KBM-7 (cell line): ENCODE measurements at places on chromosomes 6 and 20.

GRCh38 chr20:21124190-21124589 lies 1.7 kb upstream of the KIZ start:
- no peak for DNase-seq

DNA sequence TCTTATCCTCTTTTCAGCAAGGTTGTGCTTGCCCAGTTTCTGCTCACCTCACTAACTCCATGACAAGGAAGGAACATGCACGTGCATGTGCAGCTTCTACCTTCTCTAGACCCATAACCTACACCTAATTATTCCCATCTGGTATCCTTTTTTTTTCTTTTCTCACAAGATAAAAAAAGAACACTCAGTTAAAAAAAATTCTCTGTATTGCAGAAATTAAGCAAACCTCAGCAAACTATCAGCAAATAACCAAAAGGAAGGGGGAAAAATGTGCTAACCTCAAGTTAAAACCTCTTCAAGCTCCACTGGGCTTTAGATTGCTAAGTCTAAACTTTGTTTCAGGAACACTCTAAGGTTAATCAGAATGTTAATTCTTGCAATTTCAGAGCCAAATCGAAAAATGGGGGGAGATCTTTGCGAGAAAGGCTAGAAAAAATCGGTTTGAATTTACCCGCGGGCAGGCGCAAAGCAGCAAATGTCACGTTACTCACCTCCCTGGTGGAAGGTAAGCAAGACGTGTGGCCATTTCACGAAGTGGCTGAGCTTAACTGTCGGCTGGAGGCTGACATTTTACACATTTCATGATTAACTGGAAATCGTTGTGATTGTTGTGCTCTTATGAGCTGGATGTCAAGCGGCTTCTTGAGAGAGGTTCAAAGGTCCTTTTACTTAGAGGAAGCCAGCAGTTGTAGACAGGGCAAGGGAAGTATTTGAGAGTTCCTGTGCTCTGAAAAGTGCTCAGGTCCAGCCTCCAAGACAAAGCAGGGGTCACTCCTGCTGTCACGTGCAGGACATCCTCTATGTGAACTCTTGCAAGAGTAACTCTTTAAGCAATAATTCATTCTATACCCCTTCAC lies 19.1 kb downstream of the TFAP2B start:
- DNase-seq: no peak

GRCh38 chr6:85483846-85484245 lies 34.0 kb downstream of the NT5E start:
- DNase-seq: no peak

GRCh38 chr20:25070821-25071473 lies 11.0 kb downstream of the VSX1 start:
- no peak for DNase-seq

DNA sequence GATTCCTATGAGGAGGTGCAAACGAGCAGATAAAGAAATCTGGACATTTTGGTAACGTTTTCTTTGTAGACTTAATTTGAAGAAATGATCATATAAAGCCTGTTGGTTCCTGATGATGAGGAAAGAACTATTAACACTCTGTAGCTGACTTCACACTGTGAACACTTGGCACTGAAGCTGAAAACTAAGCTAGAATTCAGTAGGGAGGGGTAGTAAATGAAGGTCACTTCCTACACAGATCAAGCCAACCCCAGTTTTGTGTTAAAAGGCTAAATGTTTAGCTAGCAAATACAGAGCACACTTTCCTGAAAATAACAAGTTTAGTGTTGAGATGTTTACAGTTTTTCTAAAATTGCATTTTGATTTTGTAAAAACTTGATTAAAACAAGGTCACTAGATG lies 296.2 kb upstream of the PRDM1 start:
- no peak for DNase-seq

- DNase-seq: no peak
Observed at GRCh38 chr6:133551847-133552341, 310.7 kb downstream of the EYA4 start.

- DNase-seq: no peak
Observed at GRCh38 chr20:40682104-40682981, 6.7 kb downstream of the MAFB start.

DNA sequence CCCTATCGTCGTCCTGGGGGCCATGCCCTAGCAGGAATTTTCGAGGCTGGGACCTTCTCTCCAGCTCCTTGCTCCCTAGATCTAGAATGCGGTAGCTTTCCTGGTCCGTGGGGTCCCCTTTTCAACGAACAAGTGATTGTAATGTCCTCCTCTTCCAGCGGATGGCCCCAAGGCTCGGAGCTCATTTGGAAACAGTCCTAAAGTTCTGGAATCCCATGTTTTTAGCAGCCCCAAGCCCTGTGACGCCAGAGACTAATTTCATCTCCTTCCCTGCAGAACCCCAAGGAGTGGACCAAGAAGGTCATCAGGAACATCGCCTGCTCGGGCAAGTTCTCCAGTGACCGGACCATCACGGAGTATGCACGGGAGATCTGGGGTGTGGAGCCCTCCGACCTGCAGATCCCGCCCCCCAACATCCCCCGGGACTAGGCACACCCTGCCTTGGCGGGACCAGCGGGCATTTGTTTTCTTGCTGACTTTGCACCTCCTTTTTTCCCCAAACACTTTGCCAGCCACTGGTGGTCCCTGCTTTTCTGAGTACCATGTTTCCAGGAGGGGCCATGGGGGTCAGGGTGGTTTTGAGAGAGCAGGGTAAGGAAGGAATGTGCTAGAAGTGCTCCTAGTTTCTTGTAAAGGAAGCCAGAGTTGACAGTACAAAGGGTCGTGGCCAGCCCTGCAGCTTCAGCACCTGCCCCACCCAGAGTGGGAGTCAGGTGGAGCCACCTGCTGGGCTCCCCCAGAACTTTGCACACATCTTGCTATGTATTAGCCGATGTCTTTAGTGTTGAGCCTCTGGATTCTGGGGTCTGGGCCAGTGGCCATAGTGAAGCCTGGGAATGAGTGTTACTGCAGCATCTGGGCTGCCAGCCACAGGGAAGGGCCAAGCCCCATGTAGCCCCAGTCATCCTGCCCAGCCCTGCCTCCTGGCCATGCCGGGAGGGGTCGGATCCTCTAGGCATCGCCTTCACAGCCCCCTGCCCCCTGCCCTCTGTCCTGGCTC lies 48.5 kb downstream of the PYGB start:
- DNase-seq: peak; percentile 24
